ENCODE measurements at places on chromosomes 7 and 10. TPM values are rescaled to one million over a fixed set of nuclear protein-coding genes. Genes with fewer than 3 reads are reported as not detected.

- no peak for DNase-seq
These were observed 18.5 kb downstream of the TRUB1 start for GRCh38 chr10:114956466-114956865.

DNA sequence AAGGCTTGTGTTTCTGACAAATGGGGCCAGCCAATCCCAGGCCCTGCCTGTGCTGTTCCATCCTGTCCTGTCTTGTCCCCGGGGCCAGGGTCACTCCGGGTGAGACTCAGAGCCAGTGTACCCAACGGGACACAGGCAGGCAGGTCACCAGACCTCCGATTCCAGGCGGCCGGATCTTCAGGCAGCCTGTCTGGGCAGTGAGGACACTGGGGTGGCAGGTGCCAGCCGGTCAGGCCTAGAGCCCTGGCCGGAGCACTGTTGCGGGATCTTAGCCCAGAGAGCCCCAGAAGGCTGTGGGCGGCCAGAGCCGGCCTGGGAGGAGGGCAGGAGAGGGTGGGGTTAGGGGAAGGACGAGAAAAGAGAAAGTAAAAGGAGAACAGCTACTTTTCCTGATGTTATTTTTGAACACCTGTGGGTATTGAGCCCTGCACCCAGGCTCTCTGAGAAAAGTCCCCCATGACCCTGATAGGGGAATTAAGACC, 134.3 kb upstream of the TNRC18 start:
- no peak for DNase-seq

DNA sequence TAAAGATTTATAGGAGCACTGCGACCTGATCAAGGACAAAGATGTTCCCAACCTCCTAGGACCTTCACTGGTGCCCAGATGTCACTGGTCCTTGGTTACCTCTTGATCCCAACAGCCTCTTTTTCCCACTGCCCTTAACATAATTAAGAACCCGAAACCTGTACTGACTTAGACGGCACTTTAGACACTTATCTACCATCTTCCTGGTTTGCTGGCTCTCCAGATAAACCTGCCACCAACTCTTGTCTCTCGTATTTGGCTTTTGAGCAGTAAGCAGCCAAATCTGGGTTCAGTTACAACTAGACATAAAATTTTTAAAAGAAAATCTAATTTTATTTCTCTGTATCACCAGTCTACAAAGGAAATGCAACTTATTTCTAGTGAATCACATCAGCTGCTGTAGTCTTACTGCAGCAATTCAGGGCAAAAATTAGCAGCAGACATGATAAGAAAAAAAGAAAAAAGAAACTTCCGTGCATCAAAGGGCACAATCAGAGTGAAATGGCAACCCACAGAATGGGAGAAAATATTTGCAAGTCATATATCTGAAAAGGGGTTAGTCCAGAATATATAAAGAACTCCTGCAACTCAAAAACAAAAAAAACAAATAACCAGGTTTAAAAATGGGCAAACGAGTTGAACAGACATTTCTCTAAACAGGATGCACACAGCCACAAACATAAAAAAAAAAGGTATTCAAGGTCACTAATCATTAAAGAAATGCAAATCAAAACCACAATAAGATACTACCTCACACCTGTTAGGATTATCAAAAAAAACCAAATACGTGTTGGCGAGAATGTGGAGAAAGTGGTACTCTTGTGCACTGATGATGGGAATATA, 9.4 kb downstream of the ASB13 start:
- no peak for DNase-seq

DNA sequence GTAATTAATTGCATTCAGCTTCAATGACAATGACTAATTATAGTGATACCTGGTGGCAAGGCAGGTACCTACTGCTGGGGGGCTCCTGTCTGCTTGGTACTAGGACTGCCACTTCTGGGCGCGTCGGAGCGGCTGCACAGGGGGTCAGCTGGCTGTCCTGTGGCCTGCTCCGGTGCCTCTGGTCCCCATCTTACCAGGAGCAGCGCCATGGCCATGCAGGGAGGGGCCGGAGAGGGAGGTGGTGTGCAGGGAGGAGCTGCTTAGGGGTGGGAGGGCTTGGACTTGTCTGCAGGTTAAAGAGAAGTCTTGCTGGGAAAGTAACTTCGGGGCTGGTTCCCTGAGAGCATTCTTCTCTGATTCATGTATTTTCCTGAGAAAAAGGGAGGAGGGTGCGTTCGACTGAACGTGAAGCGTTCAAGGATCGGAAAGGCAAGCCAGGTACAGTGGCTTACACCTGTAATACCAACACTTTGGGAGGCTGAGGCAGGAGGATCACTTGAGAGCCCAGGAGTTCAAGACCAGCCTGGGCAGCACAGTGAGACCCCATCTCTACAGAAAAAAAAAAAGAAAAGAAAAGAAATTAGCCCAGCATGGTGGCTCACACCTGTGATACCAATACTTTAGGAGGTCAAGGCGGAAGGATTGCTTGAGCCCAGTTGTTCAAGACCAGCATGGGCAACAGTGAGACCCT, 15.4 kb downstream of the CUX1 start:
- no peak for DNase-seq

The TUBB8 gene
- total RNA-seq: not detected

The GDF10 gene
- total RNA-seq: not detected

The ANKRD30A gene
- not detected for total RNA-seq

The AZGP1 gene
- 1.2 TPM for total RNA-seq

The GRM8 gene
- total RNA-seq: not detected

Data from bronchial epithelial cell (primary cell).